Esophagus muscularis mucosa (tissue), 4 donors: ENCODE measurements at places on chromosomes 3 and 15. TPM values are rescaled to one million over a fixed set of nuclear protein-coding genes. Genes with fewer than 3 reads are reported as not detected.

Gene GATM
- 34.2 TPM for total RNA-seq

Gene IL1RAP
- total RNA-seq = 4.6 TPM

Gene TTC23
- total RNA-seq = 23.3 TPM

Gene SLC22A13
- 0.17 TPM for total RNA-seq

Gene ZMYND10
- total RNA-seq = 0.57 TPM

Gene CYP1A2
- not detected for total RNA-seq

Gene GHSR
- not detected for total RNA-seq

Gene UPK1B
- not detected for total RNA-seq

Gene NANOGP8
- total RNA-seq = 0.71 TPM

Gene CFAP20DC
- total RNA-seq = not detected
